ENCODE measurements at places on chromosomes 3 and 15.
A peak's percentile ranks its signal among the peaks of the same experiment; 100 is the strongest.

GRCh38 chr3:133675631-133676335 lies 14.0 kb upstream of the TOPBP1 start:
- no peak for DNase-seq

GRCh38 chr3:176879710-176880109 lies 317.6 kb downstream of the TBL1XR1 start:
- no peak for DNase-seq

DNA sequence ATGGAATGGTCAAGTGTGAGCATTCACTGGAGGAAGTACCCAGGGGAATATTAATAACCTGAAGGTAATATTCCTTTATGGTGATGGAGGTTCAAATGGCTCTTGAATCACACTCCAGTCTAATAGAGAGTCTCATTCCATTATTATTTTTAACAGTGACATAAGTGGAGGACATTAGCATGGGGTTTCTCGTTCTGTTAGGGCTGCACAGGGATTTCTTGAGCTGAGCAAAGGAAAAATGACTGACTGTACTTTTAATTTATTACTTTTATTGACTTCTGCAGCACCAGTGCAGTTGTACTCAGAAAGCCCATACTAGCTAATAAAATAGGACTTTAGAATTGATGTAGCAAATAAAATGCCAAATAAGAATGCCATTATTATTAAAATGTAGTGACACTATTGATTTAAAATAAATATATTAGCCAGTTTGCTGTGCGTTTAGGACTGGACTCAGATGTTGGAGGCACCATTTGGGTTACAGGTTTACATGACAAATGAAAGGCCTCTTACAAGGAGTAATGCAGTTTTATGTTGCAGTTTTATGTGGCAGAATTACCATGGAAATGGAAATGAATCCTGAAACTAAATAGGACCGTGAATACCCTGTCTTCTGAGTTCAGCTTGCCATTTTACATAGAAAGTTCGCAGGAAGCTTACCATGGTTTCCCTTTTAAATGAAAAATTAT lies 705.1 kb upstream of the GRM7 start:
- DNase-seq, result no peak

GRCh38 chr3:149462581-149463011 lies 11.9 kb upstream of the TM4SF4 start:
- DNase-seq, result no peak

DNA sequence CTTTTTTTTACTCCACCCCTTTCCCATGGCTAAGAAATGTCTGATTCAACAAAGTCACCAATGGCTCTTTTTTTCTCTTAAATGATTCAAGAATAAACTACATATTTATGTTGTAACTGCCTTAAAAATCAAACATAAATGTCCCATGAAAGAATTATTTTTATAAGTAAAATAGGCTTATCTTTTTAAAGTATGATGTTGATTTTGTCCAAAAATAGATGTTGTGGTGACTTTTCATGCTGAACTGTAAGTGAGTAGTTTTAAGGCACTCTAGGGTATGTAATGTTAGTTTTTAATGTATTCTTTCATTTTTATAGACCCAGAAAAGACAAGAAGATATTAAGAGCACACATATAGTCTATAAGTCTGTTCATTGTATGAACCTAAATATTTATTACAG lies 594.9 kb downstream of the NLGN1 start:
- no peak for DNase-seq

- DNase-seq, result peak; percentile 24
Observed at GRCh38 chr15:31344823-31345605, 18.4 kb downstream of the KLF13 start.

DNA sequence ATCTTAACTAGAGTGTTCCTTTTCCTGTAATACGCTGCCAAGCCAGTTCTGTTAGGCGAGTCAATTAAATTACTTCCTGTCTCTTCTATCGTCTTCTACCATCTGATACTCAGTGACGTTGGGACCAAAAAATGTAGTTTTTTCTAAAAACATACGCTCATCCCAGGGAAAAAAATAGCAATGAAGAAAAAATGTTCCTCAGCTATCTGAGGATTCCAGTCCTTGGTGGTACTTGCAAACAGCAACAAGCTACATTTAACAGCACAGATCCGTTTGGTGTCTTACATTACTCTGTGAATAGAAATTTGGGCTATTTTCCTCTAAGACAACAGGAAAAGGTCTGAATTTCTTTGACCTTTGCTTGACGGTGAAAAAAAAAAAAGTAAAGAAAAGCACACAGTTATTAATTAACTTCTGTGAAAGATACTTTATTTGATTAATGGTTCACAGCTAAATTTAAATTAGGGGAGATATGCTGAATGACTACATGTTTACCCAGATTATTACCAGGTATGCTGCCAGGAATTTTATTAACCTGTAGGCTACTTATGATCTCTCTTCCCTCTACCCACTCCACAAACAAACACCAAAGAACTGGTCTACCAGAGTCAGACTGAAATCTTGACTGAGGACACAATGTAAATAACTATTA lies 254.4 kb upstream of the ZPLD1 start:
- peak; percentile 54 for DNase-seq

GRCh38 chr15:77138167-77138522 lies 67.2 kb upstream of the TSPAN3 start:
- DNase-seq, result no peak

DNA sequence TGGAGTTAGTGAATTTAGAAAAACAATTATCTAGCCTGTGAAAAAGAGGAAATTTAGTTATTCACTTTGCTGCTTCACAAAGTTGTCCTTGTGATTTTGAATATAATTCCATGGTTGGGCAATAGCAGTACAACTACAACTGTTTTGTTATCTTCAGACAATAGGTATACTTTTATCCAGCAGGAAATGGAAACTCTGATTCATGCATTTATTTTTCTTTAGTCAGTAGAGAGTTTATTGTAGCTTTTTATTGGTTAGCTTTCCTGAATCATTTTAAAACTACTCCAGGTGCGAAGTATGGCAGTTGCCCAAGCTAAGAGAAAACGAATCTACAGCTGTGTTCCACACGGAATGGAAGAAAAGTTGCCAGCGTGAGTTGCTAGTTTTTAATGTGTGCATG lies 80.3 kb downstream of the TM4SF4 start:
- DNase-seq, result peak; percentile 76

GRCh38 chr3:139718415-139718814 lies 40.6 kb upstream of the NMNAT3 start:
- no peak for DNase-seq

DNA sequence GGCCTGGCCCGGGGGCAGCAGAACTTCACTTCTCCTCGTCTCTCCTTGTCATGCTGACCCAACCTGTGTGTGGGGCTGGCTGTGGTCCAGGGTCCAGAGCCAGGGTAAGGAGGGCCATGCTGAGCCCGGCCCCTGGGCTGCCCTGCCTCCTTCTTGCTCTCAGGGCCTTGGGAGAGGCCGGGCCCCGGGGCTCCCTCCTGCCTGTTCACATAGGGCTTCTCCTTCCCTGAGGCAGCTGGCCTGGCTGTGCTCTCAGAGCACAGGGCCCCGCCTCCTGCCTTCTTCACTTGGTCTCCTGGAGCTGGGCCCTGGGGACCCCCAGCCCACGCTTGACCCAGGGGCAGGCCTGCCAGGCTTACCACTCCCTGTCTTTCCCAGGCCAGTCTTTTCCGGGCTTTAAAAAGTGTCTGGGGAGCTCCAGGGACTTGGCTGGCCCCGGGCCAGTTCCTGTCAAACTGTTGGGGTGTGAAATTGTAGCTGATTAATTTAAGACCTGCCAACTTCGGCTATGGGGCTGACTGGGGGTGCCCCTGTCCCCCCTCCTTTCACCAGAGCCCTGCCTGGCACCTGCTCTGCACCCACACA lies 11.8 kb downstream of the PLXNA1 start:
- DNase-seq, result no peak

DNA sequence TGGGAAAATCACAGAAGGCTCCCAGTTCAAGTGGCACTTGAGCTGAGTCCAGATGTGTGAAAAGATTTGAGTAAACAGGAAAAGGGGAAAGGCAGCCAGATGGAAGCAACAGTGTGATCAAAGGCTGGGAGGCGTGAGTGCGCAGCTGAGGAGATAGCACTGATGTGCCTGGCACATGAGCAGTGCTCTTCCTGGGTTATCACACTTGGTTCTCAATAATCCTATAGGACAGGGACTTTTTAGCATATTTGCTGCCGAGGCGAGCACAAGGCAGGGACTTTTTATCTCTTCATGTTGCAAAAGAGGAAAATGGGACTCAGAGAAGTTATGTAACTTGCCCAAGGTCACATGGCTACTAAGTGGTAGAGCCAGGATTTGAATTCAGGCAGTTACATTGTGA lies 39.6 kb downstream of the CORO2B start:
- no peak for DNase-seq

DNA sequence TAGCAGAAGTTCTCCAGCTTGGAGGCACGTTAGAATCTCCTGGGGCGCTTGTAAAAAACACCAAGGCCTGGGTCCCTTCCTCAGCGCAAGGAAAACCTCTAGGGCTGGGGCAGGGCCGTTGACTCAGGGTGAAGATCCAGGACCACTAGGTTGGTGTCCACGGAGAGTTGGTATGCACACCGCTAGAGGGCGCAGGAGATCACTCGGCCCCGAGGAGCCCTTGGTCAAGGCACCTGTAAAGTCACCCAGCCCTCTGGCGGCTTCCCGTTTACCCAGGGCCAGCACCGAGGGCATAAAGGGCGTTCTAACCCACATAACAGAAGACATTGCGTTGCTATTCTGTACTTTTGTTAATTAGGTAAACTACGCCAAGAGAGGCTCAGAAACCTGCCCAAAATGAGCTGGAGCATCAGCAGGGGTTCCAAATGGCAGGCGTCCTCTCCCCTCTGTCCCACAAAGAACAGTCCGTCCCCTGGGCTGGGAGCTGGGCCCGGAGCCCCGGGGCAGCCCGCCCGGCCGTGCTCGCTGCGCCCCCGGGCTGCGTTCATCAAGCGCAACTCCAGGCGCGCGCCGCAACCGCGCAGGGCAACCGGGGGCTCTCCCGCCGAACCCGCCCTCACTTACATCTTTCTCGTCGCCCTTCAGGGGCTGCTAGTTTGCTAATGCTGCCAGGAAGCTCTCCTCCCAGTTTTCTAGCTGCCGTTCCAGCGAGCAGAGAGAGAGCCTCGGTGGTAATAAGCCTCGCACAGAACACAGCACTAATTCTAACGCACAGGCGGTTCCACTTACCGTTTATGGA lies 332.1 kb downstream of the ARRDC4 start:
- peak; percentile 43 for DNase-seq

DNA sequence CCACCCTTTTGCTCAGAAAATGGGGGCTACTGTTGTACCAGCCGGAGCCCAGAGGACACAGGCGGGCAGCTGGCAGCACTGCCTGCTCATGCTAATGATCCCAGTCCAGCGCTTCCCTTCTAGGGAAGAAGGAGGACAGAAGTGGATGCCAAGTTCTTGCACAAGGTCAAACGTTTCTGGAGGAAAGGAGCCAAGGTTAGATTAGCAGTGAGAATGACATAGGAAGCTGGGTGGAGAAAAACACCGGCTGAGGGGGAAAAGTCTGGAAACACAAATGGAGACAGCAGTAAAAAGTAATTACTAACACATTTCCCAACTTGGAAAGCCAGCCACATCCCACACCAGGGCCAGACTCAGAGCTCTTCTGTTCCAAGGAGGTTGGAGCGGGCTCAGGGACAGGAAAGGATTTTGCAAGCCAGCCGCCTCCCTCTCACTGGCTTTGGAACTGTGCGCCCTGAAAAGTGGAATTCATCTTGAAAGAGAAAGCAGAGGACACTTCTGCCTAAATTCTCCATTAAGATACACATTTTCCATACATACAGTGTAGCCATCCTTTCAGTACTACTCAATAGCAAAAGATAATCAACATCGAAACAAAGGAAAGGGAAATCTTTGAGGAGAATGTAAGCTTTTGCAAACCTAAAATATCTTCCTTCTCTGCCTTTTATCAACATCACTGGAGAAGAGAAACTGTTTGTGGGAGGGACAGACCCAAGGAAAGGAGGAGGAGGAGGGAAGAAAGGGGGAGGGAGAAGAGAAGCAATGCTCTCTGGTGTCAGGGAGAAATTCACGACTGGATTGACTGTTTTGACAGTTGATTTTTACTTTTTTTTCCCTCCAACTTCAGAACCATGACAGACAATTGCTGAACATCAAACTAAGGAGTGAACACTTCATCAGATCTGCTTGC lies 133.6 kb downstream of the CD47 start:
- no peak for DNase-seq

DNA sequence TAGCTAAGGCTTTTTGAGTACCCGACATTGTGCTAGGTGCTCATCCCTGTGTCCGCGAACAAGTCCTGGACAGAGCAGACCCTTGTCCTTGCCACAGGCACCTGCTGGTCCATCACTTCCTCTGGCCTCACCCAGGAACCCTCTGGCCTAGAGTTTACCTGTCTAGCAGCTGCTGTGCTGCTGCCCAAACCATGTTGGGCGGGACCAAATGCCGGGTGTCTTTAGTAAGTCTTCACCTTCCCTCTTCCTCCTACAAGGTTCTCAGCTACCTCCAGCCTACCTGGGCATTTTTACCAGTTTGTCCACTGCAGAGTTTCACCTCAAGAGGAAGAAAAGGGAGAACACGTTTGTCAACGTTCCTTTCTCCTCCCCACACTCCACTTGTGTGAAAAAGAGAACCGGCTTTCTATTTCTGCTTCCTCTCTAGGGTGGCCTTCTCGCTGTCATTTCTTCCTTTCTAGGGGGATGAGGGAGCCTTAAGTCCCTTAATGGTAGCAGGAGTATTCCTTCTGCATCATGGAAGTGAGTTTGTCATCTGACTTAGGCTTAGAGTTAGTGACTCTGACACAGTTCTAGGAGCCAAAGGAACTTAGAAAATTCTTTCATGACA lies 80.4 kb upstream of the GCNT3 start:
- DNase-seq, result no peak

- no peak for DNase-seq
Observed at GRCh38 chr3:14145236-14145635, 20.4 kb downstream of the TMEM43 start.

DNA sequence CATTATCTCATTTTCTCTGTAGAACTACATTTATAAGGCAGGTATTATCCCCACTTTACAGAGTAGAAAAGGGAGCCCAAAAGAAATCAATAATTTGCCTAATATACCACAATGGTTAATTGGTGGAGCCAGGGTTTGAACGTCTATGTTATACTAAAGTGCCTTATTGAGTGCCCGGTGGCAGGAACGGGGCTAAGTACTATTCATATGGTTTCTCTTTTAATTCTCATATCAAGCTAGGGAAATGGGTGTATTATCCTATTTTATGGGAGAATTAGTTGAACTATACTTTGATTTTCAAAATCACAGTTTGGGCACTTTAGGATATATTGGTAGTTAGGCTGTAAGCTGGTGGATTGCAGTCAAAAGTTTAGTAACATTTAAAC lies 1.5 kb downstream of the CEP97 start:
- no peak for DNase-seq

GRCh38 chr15:66132251-66132816 lies 121.2 kb downstream of the MEGF11 start:
- DNase-seq, result no peak

- no peak for DNase-seq
Observed at GRCh38 chr3:151169262-151169947, 33.6 kb downstream of the GPR171 start.

GRCh38 chr3:65944252-65944651 lies 94.5 kb downstream of the MAGI1 start:
- DNase-seq, result no peak

DNA sequence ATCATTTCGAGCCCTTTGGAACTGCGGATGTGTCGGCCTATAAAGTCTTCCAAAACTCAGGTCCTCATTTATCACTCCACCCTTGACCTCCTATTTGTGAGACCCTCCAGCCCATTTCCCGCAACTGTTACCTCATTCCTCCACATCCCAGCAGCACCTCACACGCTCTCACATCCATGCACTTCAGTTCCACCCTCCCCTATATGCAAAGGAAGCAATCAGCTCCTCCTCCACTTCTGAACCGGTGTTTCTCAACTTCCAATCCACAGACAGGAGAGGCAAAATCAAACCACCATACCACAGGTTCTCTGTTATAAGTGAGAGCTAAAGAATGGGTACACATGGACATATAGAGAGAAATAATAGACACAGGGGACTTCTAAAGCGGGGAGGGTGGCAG lies 36.7 kb upstream of the MECOM start:
- DNase-seq, result no peak
